Breast epithelium (tissue), 4 donors: ENCODE measurements at places on chromosomes 2 and 18.

DNA sequence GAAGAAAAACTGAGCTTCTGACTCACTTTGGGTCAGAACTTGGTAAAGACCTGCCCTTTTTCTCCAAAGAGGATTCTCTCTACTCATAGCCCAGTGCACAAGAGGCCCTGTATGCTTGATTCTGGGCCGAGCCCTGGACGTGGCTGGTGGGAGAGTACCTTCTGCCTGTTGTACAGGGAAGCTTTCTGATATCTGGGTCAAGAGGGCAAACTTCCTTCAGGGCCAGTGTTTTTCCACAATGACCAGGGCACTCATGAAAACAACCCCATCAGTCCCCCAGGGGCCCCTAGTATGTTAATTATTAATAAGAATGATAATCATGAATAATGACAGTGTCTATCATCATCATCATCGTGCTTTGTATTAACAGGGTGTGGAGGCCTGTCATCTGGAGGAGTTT lies 90.0 kb downstream of the TGFA start:
- H3K4me3 ChIP-seq, result no peak overlapping the region
- no peak for DNase-seq
- no peaks in the 10 kb centered on the region for H3K36me3 ChIP-seq
- H3K4me1 ChIP-seq, result no peaks in the 10 kb centered on the region
- no peak overlapping the region for H3K27ac ChIP-seq

- no peak overlapping the region for H3K4me3 ChIP-seq
- H3K4me1 ChIP-seq, result no peaks in the 10 kb centered on the region
- DNase-seq, result no peak
- peak overlapping the region; percentile 75 for H3K27ac ChIP-seq
These were observed 19.9 kb downstream of the RND3 start for GRCh38 chr2:150467621-150467963.

- H3K27me3 ChIP-seq, result no peaks in the 10 kb centered on the region
- peak overlapping the region; percentile 54 for H3K27ac ChIP-seq
- no peak overlapping the region for H3K4me3 ChIP-seq
- H3K36me3 ChIP-seq, result no peaks in the 10 kb centered on the region
- DNase-seq, result no peak
- no peaks in the 10 kb centered on the region for H3K4me1 ChIP-seq
These were observed 36.3 kb upstream of the NEMP2 start for GRCh38 chr2:190570871-190571270.

- H3K4me1 ChIP-seq, result no peaks in the 10 kb centered on the region
- H3K27ac ChIP-seq, result no peak within 1 kb of the TSS
- DNase-seq, result no peak
- H3K27me3 ChIP-seq, result peaks cover 37% of the 10 kb centered on the region
- H3K36me3 ChIP-seq, result no peaks in the 10 kb centered on the region
These were observed at the start of gene PTPRN for GRCh38 chr2:219309278-219309677. PTPRN (minus strand) TSS chr2:219309401; CDS start chr2:219309332, 69 bp downstream.

DNA sequence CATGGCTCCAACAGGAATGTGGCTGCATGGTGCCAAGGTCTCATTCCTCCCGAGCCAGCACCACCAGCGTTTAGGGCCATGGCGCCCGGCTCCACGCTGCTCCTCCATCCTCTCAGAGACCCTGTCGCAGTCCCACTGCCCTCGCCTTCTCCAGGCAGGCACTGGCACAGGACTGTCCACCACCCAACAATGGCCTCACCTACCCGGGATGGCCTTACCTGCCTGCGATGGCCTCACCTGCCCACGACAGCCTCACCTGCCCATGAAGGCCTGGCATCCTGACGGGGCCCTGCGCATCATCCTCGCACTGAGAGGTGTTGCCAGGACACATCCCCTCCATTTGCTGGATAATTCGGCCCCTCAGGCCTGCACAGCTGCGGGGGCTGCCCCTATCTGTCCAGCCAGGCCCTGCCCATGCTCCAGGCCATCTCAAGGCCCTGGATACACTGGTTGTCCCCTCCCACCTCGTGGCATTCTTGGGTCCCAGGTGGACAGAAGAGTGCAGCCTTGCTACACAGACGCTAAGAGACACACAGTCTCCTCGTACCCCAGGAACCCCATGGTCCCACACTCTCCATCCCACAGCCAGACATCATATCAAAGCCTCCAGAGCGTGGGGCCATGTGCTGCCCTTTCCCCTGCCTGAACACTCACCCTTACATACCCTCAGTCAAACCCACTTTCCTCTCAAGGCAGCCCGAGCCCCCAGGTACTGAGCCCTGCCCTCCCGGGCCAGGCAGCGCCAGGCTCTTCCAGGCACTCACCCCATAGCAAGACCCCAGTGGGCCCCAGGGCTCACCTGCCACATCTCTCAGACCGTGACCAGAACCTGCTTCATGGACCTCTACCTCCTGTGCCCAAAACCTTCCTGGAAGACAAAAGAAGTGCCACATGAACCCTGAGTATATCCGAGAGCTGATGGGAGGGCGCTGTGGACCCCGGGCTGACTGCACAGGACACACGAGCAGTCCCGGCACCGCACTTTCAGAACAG lies 268.6 kb downstream of the EIPR1 start:
- no peak overlapping the region for H3K27ac ChIP-seq
- H3K36me3 ChIP-seq, result no peaks in the 10 kb centered on the region
- no peak for DNase-seq
- H3K27me3 ChIP-seq, result no peaks in the 10 kb centered on the region
- no peak overlapping the region for H3K4me3 ChIP-seq

DNA sequence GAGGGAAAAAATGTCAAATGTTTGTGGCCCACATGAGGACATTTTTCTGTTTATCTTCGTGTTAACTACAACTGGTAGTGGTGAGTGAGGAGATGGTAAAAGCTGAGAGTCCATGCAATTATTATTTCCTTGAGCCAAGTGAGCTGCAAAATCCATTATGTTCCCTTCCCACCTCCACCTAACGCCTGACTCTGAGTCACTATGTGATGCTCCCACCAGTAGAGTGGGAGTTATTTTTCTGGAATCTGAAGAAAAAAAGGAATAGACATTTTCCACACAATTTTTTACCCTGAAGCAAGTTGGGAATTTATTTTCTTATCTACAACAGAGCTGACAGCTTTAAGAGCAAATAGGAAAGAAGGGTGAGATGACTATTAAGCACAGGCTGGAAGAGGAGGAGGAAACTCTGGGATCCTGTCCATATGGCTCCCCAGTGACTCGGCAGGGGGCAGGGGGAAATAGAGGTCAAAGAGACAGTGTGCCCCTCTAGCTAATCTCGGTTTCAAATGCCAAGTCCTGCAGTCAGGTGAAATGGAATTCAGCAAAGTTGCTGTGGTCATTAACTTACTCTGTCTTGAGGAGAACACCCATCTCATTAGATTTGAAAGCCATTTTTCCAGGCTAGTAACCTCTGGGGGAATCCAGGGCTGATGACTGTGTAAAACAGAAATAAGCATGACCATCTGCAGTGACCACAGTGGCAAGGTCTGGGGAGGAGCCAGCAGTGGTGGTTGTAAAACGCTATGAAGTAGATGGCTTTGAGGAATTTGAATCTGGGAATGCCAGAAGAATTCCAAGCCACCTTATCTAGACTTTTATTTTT lies 463.9 kb downstream of the STK39 start:
- no peaks in the 10 kb centered on the region for H3K36me3 ChIP-seq
- DNase-seq, result no peak
- no peaks in the 10 kb centered on the region for H3K27me3 ChIP-seq
- no peaks in the 10 kb centered on the region for H3K4me1 ChIP-seq
